Activated effector memory CD4-positive, alpha-beta T cell treated with anti-CD3 and anti-CD28 coated beads, Interleukin-2, amount 50 U/mL, for 16 hours (primary cell): ENCODE measurements at places on chromosomes 12 and 14.

DNA sequence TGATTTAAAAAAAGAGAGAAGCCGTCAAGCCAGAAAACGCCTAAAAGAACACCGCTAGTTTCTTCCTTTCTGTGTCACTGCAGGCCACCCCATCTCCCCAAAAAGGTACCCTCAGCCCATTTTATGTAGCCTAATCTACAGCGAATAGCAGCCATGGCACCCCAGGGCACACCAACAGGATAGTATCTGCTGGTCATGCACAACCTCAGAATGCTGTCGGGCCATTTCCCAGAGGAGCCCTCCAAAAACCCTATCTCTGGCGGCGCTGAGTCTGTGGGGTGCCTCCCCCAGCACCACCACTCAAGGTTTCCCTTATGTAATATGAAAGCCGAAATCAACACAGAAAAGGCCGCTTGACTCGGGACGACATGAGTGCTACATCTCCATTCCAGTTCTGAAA, 98.9 kb downstream of the BCL11B start:
- DNase-seq = no peak

- no peak for DNase-seq
These were observed 9.3 kb downstream of the ETV6 start for GRCh38 chr12:11658791-11659190.

DNA sequence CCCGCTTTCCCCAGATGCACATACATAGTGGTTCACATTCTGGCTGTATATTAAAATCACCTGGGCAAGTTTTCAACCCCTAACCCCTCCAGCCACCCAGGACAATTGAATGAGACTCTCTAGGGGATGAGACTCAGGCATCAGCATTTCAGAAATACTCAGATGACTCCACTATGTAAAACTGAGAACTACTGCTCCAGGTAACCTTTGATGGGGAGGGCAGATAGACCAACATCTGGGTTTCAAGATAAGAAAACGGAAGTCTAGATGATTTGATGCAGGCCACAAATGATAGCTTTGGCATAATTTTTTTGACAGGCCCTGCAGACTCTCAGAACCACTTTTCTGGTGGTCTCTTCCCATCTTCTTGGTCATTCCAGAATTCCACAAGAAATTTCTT, 341.1 kb downstream of the EMP1 start:
- DNase-seq = no peak

- peak; percentile 91 for DNase-seq
These were observed 741 bp upstream of the CRIP2 start for GRCh38 chr14:105473677-105474482.

GRCh38 chr12:57989838-57990237, 48.5 kb downstream of the ATP23 start:
- no peak for DNase-seq

DNA sequence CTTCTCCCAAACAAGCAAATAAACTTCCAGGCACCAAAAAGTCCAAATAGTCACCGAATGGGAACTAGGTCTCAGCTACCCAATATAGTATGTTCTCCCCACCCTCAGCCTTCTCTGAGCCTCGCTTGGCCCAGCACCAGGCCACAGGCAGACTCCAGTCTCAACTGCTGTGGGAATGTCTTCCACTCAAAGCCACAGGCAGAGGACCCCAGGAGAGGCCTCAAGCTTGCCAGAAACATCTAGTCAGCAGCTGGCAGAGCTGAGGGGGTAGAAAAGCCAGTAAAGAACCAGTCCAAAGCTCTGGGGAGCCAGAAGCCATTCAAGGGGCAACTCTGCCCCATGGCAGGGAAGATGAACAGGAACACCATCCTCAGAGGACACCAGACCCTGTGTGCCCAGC, 41.8 kb downstream of the FMNL3 start:
- peak; percentile 60 for DNase-seq

- no peak for DNase-seq
These were observed 65.1 kb upstream of the CPM start for GRCh38 chr12:68998041-68998440.

DNA sequence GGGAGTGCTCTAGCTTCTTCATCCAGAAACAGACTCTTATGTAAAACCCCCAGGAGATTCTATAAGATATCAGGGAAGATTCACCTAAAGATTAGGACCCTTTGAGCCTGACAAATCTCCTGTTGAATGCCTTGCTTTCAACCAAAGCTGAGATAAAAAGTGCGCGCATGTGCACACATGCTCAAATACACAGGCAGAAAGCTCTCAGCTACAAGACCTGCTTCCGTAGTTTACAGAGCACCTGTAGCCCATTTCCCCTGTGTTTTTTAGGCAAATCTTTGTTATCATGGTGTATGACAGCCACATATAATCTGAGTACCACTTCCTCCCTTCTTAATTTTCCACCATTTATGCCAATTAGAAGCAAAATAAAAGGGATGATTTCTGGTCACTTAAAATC, 866.9 kb downstream of the NRXN3 start:
- no peak for DNase-seq

- no peak for DNase-seq
These were observed 168.1 kb upstream of the DAAM1 start for GRCh38 chr14:59020382-59020781.

DNA sequence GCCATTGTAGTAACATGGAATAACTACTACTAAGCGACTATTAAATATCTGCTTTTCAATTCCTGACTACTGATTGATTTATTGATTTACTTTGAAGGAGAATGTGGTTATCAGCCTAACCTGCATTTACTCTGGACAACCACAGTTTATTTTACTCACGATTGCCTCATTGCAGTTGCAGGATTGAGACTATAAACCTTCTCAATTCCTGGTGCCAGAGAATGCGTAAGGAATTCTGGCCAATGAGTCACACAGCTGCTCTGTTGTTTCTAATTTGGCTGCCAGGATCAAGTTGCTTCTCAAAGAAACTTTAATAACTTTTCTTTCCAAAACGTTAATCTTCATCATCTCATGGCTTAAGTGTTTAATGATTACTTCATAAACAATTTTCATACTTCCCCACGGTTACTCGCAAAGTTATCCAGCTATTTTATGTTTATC, 13.1 kb upstream of the TMTC1 start:
- no peak for DNase-seq

DNA sequence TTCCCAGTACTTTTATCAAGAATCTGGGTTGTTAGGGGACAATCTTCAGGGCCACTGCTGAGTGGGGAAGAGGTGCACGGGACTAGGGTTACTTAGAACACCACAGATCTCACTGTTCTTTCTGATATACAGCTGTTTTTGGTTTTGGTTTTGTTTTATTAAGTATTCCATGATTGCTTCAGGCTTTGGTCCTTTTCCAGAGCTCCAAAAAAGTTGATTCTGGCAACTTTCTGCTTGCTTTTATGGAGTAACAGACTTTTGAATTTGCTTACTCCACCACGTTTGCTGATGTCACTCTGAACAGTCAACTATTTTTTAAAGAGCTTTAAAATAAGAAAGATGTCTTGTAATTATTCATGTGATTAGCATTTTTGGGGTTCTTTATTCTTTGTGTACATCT, 368.1 kb upstream of the FOXG1 start:
- DNase-seq = no peak

DNA sequence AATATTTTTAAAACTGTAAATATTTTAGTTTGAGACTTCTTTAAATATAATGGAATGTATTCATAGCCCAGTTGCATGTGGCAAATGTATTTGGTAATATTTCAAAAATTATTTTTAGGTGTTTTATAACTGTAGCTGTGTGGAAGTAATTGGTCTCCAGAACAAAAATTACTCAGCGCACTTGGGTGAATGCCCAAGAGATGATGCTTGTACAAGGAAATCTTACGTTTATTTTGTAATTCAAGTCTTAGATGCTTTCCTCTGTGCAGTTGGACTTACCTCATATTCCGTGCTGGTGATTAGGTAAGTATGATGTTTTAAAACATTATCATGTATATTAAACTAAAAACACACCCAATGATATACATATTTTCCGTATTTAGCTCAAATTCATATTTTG, 76.7 kb upstream of the SLCO1B1 start:
- no peak for DNase-seq

GRCh38 chr14:101124815-101125214, 221.3 kb upstream of the RTL1 start:
- no peak for DNase-seq

DNA sequence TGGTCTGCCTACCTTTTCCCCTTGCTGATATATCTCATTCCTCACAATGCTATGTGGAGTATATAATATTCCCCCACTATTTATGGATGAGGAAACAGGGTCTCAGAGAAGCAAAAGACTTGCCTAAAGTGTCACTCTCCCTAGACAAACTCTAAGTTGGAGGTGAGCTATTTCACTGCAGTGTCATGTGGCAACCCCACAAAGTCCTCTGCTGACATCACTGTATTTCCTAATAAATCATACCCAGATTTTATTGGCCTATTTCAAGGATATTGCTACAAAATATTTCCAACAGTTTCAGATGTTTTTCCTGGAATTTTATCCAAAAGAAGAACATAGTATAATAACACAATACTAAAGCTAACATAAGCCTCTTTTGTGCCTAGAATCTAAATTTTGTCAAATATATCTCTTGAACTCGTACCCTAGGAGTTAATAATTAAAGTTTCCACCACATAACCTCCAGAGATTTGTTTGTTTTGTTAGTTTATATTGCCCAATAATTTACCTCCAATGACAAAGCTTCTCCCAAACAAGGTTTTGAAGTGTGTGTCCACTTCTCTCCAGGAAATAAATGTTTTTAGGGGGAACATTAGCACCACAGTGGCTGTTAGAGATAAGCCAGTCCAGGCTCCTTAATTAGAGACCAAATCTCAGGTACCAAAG, 215.1 kb downstream of the ASCL1 start:
- DNase-seq = no peak

GRCh38 chr12:46212108-46212982, 56.5 kb downstream of the SLC38A1 start:
- DNase-seq = no peak

- peak; percentile 87 for DNase-seq
These were observed 811 bp upstream of the FBRSL1 start for GRCh38 chr12:132489078-132489601.

GRCh38 chr12:75196865-75197264, 12.8 kb downstream of the KCNC2 start:
- DNase-seq = no peak

DNA sequence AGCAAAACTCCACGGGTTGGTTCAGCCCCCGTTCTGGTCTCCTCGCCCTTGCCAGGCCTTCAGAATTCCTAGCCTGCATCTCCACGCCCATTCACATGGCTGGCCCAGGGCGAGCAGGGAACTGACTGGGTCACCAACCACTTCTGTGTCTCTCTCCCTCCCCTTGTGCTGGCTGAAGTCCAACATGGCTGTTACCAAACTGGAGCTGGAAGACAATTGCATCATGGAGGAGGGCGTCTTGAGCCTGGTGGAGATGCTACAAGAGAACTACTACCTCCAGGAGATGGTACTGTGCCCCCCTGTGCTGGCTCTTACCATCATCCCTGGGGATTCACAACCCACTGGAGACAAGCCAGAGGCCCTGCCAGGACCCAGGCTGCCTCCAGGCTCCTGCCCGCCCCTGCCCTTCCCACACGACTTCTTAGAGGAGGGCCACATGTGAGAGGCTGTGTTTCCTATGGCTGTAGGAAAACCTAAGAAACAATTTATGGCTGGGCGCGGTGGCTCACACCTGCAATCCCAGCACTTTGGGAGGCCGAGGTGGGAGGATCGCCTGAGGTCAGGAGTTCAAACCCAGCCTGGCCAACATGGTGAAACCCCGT, 9.9 kb downstream of the LRRC74A start:
- no peak for DNase-seq

DNA sequence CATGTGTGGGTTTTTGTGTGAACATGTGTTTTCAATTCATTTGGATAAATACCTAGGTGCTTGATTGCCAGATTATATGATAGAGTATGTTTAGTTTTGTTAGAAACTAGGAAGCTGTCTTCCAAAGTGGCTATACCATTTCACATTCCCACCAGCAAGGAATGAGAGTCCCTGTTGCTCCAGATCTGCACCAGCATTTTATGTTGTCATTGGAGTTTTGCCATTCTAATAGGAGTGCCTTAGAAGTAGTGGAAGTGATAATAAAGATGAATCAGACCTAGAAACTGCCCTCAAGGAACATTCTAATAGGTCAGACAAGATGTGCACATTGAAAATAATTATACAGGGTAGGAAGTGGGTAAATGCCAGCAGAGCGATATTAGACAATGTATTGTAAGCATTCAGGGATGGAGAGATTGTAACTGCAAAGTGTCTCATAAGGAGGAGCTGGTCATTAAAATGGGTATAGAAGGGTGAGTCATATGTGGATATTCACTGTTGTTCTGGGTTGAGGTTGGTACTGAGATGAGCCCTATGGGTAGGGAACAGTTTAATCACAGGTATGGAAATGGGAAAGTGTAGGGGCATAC, 71.4 kb downstream of the MNAT1 start:
- DNase-seq = no peak

GRCh38 chr14:96409701-96410100, 17.8 kb downstream of the AK7 start:
- DNase-seq = no peak

GRCh38 chr12:3704512-3705353, 48.2 kb downstream of the CRACR2A start:
- DNase-seq = no peak

GRCh38 chr12:68638171-68638570, 27.5 kb downstream of the RAP1B start:
- no peak for DNase-seq

DNA sequence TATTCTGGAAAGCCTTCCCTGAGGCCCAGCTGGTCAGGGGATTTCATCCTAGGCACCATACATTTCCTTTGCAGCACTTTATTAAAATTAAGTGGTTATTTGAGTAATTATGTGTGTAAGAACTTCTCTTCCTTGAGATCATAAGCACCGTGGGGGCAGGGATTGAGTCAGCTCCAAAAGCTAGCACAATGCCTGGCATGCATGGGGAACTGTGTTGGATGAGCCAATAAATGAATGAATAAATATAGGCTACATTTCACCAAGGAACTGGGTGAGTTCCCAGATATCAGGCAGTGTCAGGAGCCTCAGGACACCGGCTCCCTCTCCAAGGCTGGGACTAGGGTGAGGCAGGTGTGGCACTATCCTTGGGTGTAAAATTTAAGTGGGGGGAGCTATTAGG, 82.8 kb upstream of the FBXO21 start:
- no peak for DNase-seq

DNA sequence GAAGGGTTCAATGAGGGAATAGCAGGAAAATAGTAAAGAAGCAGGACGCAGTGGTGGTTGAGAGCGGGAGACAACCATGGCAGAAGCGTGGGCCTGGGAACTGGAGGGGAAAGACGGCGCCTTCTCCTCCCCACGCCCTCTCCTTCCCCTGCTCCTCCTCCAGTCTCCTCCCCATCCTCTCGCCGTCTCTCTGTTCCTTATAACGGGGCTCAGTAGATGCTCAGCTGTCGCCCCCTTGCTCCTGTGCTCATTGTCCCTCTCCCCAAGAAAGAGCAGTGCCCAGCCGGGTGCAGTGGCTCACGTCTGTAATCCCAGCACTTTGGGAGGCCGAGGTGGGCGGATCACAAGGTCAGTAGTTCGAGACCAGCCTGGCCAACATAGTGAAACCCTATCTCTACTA, 142.0 kb downstream of the BCL11B start:
- DNase-seq = no peak

DNA sequence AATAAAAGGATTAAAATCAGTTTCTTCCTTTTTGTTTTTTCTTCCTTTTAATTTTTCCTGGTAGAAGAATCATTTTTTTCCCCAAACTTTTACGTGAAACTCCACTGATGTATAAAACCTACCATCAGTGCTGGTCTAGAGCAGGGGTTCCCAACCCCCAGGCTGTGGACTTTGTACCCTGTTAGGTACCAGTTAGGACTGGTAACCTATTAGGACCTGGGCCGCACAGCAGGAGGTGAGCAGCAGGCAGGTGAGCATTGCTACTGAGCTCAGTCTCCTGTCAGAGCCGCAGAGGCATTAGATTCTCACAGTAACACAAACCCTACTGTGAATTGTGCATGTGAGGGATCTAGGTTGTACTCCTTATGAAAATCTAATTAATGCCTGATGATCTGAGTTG, 10.1 kb downstream of the SMCO2 start:
- DNase-seq = no peak
